ENCODE measurements at places on chromosomes 16 and 17.
A peak's percentile ranks its signal among the peaks of the same experiment; 100 is the strongest.

DNA sequence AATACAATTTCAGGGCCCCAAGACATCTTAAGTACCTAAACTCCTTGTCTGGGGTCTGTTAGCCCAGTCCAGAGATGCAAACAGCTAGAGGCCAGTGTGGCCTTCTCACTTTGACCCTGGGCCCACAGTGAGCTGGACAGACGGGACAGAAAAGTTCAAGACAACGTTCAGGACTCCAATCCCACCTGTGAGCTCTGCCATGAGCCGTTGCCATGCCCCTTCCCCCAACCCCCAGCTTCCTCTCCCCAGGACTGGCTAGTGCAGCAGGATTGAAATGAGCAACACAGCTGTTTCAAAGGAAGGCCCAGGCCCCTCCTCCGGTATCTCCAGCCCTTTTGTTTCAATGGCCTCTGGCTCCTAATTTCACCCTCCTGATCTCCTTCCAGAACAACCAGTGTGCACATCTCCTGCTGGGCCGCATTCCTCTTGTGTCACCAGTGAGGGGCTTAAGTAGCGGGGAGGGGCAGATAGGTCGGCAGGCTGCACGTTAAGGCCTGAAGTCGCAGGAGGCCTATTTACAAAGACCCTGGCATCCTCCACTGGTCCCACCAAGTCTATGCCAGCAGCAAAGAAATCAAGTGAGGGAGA, 11.3 kb downstream of the AXIN2 start:
- no peak for DNase-seq

- DNase-seq: no peak
Measured at GRCh38 chr17:7019839-7020519, 2.9 kb upstream of the BCL6B start.

- DNase-seq: no peak
Measured at GRCh38 chr16:88458039-88458772, 5.1 kb downstream of the ZFPM1 start.

- no peak for DNase-seq
Measured at GRCh38 chr17:44793885-44794842, 35.4 kb downstream of the ADAM11 start.

DNA sequence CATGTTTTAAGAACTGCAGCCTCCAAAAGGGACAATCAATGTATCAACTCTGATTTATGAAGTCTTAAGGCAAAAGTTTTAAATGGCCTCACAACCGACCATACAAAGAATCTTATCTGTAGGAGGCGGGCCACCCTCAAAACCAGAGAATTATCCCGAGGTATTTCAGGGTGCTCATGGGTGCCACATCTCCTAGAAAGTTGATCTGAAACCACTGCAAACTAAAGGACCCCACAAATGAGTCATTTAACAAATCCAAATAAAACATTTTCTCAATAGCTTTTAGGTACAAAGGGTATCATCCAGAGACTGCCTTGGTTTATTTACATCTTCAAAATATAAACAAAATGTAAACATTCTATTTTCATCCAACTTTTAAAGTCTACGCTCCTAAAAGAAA, 6.8 kb downstream of the ERN1 start:
- DNase-seq: no peak

DNA sequence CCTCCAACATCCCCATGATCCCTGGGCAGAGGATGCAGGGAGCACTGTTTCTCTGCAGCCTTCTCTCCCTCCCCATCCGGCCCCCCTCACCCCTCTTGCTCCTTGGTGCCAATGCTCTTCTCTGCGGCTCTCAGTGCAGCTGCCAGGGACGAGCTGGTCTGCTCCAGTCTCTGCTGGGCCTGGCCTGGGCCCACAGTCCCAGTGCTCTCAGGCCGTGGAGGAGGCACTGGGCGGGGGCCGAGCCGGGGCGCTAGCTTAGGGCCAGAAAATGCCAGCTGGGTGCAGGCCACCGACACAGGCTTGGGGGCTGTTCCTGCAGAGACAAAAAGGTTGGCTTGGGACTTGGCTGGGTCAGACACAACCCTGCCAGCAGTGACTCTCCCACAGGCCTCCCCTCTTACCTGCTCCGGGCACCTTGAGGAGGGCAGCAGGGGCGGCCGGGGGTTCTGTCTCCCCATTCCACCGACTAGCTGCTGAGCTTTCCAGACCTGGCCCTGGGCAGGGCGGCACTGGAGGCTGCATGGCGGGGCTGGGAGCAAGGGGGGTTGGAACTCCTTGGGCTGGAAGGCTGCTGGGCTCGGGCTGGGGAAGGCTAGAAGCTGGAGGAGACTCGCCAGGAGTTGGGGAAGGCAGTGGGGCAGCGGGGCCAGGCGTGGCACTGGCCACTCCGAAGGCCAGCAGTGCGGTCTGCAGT, 13.8 kb downstream of the CASKIN2 start:
- no peak for DNase-seq

GRCh38 chr17:77501751-77502625, 361.2 kb downstream of the SEC14L1 start:
- no peak for DNase-seq

GRCh38 chr17:10265100-10265810, 66.8 kb upstream of the GAS7 start:
- no peak for DNase-seq

DNA sequence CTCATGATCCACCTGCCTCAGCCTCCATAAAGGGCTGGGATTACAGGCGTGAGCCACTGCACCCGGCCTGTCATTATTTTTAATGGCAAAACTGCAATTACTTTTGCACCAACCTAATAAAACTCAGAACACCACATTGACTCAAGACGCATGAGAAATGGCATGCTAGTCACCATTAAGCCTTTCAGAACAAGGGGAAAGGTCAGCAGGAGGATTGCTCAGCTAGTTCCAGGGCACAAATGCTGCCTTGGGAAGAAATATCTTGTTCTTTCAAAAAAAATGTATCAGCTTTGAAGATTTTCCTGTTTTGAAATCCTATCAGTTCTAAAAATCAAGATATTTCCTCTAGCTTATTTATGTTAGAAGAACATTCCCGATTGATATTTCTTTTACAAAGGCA, 32.4 kb upstream of the CDYL2 start:
- DNase-seq: no peak

DNA sequence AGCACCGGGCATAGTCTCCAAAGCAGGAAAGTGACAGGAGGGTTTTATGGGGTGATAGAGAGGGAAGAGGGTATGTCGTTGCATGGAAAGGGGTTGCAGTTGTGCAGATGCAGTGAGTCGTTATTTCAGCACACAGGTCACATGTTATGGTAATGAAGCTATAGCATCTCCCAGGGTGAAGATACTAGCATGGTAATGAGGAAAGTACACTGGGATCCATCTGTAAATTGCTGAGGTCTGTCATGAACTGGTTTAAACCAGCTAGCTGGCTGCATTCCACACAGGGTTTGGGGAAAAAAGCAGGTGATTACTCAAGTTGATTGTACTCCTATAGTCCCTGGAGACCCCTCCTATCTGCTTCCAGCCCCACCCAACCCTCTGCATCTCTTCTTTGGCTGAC, 11.7 kb downstream of the COX11 start:
- no peak for DNase-seq

DNA sequence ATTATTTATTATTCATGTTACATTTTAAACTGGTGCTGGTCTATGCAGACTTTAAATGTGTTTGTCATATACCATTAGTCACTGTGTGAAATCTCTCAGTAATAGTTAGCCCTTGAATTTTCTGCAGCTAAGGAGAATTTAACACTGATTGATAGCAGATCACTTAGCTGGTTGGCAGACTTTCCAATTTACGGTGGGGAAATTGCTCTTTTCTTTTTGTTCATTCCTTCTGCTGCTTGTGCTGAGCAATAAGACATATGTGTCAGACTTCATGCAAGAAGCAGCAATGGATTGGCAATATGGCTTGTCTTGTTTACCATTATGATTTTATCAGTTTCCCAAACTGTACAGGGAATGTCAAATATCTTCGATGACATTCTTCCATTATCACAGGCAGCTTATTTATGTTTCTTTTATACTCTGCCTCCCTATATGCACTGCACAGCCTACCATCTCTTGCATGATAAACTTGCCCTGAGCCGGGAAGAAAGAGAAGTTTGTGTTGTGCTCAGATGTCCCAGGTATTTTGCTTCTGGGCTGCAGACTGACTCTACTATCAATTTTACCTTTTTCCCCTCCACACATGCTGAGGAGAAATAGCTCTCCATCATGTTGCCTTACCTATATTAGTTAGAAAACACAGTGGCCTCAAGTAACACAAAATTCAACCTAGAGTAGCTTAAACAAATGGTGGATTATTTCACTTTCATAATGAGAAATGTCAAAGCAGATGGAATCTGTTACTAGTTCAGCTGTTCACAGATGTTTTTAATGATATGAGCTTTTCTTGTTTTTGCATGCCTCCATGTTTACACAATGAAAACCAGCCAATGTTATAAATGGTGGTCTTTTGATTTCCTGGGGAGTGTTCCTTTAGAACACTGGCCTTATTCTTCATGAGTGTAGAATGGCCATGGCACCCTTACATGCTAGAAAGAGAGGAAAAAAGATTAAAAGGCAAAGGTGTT, 968.1 kb upstream of the GOT2 start:
- no peak for DNase-seq

GRCh38 chr17:17749921-17750320, 68.7 kb downstream of the RAI1 start:
- DNase-seq: peak; percentile 29

GRCh38 chr17:78278139-78278741, 46.8 kb downstream of the TMEM235 start:
- DNase-seq: no peak

GRCh38 chr16:23905027-23905426, 69.2 kb downstream of the PRKCB start:
- DNase-seq: no peak

DNA sequence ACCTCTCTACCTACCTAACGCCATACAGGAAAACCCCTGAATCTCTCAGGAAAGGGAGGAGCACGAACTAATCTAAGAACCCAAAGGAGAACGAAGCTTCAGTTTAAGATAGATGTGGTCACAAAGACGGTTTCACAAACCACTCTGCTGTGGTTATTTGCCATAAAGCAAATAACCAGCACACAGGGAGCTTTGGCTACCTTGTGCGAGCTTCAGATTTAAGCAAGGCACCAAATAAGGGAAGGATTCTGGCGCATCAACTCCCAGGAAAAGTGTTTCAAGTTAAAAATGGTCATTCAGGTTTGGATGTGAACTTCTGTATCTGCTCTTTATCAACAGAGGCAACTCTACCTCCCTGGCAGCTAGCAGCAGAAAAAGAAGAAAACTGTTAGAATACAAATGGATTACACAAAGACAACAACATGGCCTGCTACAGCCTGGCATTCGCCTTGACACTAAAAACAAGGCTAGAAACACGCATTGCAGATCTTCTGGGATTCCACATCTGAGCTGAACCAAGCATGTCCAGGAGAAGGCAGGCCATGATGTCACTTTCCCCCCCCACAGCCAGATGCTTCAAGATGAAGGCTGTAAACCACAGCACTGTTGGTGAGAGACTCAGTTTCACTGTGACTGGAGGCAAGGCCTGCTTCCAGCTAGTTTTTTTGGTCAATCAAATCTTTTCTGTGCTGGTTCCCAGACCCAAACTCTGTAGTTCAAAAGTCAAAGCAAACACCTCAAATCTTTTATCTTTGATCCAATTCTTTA, 43.6 kb downstream of the SMG6 start:
- DNase-seq: peak; percentile 51

DNA sequence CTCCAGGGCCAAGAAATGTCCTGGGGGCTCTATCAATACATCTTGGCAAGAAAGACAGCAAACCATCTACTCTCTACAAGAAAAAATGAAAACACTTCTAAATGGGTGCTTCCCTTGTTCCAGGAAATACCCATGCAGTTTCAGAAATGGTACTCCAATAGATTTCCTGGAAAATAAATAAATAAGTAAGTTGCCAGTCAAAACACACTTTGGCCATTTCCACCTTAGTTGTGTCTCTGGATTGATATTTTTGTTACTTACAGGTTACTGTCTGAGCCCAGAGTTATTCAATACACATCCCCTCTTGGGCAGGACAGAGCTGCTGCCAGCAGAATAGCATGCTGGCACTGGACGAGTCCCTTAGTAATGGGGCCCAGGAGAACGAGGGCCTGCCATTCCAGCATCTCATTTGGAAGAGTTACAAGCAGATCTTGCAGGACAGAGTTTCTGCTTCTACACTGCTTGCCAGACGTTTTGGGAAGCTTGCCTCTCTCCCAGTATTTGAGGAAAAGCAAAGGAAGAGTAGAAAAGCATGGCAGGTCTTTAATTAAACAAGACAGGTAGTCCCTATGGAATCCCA, 100.5 kb downstream of the SMG6 start:
- DNase-seq: no peak

DNA sequence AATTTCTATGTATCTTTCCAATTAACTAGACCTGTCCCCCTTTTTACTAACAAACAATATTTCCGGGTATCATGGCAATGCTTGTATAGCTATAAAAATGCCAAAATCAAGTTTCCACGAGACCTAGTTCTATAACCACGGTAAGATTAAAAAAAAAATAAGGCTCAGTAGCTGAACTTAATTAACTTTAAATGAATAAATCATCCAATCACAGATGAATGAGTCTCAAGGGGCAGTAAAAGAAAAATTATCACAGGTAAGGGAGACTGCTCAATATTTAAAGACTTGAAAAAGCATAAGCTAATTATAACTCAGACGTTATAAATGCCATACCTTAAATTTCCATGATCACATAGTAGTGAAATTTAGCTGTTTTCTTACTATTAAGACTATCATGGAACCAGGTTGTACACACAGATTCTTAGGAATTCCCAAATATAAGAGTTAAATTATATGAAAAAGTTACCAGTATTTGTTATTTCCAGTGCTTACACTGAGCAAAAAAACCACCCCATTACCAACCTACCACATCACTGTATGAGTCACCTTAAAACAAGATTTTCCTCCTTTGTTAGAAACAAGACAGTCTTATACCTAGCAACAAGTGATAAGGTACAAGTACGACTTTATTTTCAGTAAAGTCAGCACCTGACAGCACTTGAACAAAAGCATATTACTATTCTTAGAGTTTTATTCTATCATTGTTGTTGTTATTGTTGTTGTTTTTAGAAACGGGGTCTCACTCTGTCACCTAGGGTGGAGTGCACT, 20.6 kb downstream of the SSH2 start:
- DNase-seq: no peak

GRCh38 chr17:82887255-82888164, 47.7 kb upstream of the ZNF750 start:
- no peak for DNase-seq

DNA sequence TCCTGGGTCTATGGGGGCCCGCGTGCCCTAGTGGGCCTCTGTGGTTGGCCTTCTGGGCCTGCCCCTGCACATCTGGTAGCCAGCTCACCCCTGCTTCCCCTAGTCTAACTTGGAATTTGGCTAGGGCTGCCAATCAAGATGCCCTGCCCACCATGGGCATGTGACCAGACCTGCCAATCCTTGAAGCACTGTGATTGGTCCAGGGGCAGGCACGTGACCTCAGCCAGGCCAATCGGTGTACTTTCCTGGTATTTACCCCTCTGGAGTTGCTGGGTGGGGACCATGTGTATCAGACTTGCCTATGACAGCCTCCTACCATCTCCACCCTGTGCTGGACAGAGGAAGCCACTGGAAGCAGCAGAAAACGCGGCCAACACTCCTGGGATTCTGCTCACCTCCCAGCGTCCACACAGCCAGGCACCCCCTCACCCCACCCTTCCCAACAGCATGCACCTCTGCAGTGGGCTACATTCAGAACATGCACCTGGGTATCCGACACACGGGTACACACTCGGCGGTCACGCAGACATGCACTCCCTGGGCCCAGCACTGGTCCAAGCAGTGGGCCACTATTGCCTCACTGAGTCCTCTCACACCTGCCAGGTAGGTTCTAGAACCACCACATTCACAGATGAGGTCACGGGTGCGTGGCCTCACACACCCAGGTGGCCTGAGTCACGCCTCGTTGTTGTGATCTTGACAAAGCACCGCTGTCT, 96.9 kb downstream of the RBFOX3 start:
- DNase-seq: no peak

All from stimulated activated CD4-positive, alpha-beta T cell treated with anti-CD3 and anti-CD28 coated beads, Interleukin-12 subunit alpha, Interleukin-12 subunit beta, amount 100 ng/mL, for 24 hours (primary cell).